ENCODE measurements at places on chromosomes 12 and 14.

DNA sequence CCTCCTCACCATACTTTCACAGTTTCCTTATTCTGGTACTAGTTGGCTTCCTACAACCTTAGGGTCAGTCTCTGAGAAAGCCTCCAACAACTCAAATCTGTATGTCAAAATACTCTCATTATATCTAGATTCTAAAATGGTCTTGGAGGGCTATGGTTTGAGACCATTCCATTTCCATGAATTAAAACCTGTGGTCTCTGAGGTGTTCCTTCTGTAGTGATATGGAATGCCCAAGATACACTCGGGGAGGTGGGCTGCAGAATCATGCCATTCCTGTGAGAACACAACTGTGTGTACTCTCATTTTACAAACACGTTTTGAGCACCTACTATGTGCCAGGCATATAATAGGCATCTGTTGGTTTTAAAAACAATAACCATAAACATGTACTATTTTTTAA is 74.0 kb downstream of the FERMT2 start:
- DNase-seq = no peak

GRCh38 chr14:70036665-70037064 is 152.1 kb downstream of the SLC8A3 start:
- DNase-seq = no peak

- peak; percentile 46 for DNase-seq
Measured at GRCh38 chr14:56118611-56119181, 485 bp downstream of the PELI2 start.

DNA sequence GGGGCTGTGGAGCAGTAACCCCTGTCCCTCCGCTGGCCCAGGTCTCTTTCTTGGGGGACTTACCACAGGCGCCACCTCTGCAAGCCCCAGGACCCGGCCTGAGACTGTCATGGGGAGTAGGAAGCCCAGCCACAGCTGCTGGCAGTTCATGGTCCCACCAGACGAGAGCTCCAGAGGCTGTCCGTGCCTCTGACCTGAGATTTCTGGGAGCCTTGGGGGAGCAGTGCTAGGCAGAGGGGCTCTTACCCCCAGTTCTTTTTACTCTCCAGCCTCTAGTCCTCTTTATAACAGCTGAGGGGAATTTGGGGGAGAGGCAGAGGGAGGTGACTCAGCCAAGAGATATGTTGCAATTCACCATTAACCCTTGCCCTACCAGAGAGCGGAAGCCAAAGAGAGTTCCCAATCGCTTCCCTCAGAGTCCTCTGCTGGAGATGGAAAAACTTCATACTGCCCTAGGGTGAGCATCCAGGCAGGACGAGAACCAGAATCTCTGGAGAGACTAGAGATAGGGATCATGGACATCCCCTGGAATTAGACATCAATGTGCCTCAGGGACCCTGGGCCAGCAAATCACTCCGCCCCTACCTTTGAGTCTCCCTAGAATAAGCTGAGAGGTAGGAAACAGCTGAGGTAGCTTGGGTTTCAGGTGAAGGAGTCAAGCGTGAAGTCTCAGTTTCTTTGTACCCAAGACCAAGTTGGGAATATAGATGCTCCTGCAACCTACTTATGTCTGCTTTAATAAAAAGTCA is at the start of gene MMP19:
Gene MMP19, minus strand, starts transcription at position 256 of the 749 bp plus-strand sequence. Its CDS starts 106 bp downstream, at position 150.
- no peak for DNase-seq

DNA sequence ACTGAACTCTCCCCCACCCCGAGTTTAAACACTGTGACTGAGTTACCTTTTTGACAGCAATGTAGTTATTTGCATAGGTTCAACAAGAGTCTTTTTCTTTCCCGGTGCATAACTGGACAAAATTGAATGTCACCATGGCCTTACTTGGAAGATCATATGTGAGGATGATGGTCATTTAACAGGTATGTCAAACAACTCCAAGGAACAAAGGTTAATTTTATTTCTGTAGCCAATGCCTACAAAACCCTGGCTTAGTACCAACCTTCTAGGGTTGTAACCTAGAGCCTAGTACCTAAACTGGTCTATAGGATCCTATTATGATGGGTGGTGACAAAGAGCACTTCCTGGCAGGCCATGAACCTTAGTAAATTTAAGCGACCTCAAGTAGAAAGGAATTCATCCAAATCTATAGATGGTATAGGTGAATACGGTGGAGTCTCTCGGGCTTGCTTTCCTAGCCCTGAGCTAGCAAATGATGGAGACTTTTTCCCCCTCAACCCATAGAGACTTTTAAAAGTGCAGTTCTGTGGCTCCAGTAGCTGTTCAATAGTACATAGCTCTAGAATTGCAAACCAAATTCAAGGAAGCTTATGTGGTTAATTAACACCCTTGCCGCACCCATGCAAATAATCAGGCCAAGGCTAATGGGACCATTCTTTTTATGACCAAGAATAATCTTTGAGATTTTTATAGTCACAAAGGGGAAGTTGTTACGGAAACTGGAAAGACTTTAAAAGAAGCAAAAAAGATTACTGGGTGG is 89.0 kb downstream of the SLC38A1 start:
- no peak for DNase-seq

DNA sequence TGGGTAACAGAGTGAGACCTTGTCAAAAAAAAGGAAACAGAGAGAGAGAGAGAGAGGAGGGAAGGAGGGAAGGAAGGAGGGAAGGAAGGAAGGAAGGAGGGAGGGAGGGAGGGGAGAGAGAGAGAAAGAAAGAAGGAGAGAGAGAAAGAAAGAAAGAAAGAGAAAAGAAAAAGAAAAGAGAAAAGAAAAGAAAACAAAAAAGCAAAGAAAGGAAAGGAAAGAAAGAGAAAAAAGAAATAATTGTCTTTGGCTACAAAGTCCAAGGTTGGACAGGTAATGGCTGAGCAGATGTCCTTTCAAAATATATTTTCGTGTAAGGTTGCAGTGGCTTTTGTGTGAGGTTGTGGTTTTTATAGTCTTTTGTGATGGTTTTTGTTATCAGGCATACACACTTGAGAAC is 21.6 kb upstream of the CCDC60 start:
- no peak for DNase-seq

DNA sequence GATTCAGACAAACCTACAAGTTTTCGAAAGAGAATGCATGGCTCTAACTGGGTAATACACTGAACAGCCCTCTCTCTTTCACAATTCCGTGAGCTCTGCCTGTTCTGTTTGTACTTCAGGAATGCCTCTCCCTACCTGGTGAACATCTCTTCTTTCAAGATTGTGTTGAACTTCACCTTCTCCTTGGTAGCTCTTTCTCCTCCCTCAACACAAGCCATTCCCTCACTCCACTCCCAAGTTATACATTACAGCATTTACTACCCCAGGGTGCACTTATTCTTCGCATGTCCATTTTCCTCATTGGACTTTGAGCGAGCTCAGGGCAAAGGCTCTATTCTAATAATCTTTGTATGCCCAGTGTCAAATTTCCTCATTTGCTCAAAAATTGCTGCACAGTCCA is 28.3 kb downstream of the NRDE2 start:
- DNase-seq = no peak

Measured in thymus (tissue), 14 donors.